ENCODE measurements at places on chromosomes 5 and 9. TPM values are rescaled to one million over a fixed set of nuclear protein-coding genes. Genes with fewer than 3 reads are reported as not detected.

The MAST4 gene
- total RNA-seq = 38.3 TPM

The RPL37 gene
- 634 TPM for total RNA-seq

The SETD9 gene
- 14.7 TPM for total RNA-seq

The PCDHGB2 gene
- 0.51 TPM for total RNA-seq

The POLR3G gene
- 4.9 TPM for total RNA-seq

The WDR31 gene
- total RNA-seq = 0.17 TPM

The CXCL14 gene
- 0.09 TPM for total RNA-seq
